Activated CD4-positive, alpha-beta T cell treated with anti-CD3 and anti-CD28 coated beads, Interleukin-2, amount 50 U/mL, for 1 hour (primary cell): ENCODE measurements at places on chromosomes 13 and 19.

DNA sequence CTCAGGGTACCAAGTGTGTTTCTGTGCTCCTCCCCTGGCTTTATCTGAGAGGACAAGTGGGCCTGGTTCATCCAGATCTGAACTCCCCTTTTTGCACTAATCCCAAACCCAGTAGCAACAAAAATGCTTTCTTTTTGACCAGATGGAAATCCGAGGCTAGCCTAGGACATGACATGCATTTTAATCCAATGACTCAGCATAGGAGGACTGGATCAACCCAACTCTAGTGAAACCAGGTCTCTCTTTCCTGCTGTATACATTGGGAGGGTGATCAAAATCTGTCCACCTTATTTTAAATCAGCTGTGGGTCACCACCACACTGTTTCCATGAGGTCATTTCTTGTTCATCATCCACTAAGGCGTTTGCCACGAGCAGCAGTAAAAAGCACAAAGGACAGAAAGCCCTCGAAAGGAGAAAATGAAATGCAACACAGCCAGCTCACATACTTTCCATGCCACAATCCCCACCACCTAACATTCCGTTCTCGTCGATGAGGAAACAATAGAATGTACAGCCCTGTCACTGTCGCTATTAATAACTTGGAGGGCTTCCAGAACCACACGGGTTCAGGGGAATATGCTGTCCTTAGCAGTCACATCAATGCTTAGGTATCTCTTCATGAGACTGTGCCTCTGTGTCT is 543.0 kb downstream of the IRS2 start:
- no peak for DNase-seq

- no peak for DNase-seq
Measured at GRCh38 chr19:43464134-43464775, 1.2 kb downstream of the LYPD3 start.

DNA sequence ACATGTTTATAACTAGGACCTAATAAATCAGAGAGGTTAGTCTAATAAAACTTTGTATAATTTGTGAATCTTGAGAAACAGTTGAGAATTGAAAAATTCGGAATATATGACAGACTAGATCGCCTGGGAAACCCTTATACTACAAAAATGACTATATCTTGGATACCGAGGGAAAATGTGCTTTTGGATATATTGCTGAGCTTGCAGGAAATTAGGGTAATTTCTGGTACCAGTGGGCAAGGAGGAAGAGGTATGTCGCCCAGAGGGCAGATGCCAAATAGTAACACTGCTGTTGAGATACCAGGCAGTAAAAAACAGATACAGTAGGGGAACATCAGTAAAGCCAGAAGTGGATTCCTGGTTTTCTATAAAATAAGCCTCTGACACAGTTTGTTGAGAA is 17.3 kb downstream of the MPHOSPH8 start:
- DNase-seq: no peak

- DNase-seq: no peak
Measured at GRCh38 chr19:48841571-48841970, 5.3 kb upstream of the HSD17B14 start.

GRCh38 chr13:72805676-72806346 is 23.9 kb downstream of the PIBF1 start:
- no peak for DNase-seq

DNA sequence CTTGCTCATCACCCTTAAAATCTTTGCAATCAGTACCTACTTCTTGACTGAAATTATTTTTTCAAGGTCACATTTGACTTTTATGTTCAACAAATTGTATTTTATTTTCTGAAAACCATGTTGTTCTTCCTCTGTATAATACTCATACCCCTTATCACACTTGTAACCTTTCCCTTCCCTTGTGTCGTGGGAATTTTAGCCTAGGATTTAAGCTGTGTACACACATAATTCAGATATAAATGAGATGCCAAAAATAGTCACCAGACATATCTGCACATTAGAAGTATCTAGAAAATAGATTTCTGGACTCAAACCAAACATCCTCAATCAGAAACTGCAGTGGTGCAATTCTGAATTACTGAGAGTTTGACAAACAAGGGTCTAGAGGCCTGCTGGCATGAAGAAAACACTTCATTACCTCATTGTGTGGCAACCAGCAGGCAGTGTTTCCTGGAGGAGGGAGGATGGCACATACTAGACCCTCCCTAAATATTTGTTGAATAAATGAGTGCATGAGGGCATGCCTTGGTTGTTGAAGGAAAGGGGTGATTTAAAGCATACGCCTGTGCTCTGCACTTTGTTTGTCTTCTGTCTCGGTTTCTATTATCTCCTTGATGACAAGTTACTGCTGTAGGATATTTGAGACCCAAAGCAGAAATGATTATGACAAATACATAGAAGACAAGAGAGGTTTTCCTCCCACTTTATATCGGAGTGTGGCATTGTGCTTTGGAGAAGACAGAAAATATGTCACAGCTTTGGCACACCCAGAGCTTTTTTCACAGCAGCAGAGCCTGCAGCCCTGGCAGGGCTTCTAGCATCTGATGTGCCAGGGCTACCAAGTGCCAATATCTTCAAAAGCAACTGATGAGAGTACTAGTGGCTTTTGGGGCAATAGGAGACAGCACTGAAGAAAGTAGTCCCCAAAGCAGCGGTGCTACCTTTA is 881.1 kb downstream of the PCDH9 start:
- no peak for DNase-seq

DNA sequence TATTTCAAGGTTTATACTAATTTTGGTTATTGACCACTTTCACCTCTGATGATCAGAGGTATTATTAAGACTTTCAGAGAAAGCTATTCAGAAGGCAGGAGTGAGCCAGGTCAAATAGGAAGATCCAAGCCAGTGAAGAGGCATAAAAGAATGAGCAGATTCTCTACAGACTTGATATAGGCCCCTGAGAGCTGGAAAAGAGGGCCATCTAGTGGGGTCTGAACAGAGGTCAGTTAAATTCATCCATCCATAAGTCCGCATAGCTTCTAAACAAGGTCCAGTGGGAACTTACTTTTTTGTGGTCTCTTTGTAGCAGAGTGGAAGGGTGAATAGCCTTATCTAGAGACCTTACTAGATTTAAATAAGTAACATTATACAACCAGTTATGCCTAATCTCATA is 126.6 kb upstream of the UFM1 start:
- no peak for DNase-seq

GRCh38 chr19:40392894-40393517 is 3.0 kb upstream of the HIPK4 start:
- DNase-seq: no peak

DNA sequence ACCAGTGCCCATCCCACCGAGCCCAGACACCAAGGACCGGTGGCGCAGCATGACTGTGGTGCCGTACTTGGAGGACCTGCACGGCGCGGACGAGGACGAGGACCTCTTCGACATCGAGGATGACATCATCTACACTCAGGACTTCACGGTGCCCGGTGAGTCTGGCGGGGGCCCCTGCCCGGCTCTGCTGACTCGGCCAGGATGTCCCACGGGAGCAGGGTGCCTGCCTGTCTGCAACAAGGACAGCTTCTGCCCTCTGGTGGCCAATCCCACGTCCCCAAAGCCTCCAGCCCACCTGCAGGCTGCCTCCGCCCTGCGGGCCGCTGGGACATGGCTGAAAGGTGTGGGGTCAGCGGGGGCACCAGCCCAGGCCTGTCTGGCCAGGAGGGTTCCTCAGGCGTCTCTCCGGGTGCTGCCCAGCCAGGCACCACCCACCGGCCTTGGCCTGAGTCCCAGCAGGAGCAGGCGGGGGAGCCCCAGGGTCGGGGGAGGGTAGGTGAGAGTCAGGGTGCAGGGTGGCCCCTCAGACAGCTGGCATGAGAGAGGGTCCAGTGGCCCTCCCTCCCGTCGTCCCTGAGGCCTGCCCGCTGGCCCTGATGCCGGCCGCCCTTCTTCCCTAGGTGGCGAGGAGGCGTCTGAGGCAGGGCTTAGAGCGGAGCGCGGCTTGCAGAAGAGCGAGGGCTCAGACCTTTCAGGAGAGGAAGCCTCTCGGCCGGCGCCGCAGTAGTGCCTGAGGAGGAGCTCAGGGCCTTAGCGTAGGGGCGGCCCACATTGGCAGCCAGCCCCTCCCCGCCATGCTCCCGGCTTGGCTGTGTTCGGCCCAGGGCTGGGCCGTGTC is 14.6 kb downstream of the CBARP start:
- no peak for DNase-seq

GRCh38 chr13:34167347-34167746 is 349.4 kb downstream of the RFC3 start:
- no peak for DNase-seq

- no peak for DNase-seq
Measured at GRCh38 chr19:17220207-17220758, 5.1 kb downstream of the USE1 start.

- DNase-seq: no peak
Measured at GRCh38 chr13:84865783-84866221, 933.4 kb downstream of the SLITRK6 start.

DNA sequence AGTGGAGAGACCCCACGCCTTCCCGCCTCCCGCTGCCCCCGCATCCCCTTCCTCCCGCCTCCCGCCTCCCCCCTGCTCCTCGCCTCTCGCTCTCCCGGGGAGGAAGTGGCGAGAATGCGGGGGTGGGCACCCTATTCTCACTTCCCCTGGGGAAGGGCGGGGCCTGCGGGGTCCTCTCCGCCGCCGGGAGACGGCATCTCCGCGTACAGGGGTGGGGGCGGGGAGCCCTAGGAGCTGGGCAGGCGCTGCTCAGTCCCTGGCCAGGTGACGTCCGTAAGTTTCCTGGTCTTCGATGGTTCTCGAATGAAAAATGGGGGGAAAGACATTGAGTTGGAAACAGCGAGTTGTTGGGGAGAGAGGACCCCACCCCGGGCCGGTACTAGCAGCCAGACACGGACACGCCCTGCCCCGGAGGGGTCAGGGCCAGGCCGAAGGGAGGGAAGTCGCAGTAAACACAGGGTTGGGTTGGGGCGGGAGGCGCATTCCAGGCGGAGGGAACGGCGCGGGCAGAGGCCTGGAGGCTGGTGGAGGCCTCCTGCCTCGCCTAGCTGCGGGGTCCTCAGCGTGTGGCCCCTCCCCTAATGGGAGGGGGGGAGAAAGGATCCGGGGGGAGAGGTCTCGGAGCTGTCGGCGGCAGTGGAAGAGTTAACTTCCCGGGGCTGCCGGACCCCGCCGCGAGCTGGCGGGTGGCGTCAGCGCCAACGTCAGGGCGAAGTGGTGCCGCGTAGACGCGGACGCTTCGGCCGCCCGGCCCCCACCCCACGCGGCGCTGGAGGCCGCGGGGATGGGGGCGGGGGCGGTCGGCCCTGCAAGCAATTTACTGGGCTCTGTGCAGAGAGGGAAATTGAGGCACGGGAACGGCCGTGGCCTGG is 10.4 kb upstream of the JUND start:
- DNase-seq: peak; percentile 67

DNA sequence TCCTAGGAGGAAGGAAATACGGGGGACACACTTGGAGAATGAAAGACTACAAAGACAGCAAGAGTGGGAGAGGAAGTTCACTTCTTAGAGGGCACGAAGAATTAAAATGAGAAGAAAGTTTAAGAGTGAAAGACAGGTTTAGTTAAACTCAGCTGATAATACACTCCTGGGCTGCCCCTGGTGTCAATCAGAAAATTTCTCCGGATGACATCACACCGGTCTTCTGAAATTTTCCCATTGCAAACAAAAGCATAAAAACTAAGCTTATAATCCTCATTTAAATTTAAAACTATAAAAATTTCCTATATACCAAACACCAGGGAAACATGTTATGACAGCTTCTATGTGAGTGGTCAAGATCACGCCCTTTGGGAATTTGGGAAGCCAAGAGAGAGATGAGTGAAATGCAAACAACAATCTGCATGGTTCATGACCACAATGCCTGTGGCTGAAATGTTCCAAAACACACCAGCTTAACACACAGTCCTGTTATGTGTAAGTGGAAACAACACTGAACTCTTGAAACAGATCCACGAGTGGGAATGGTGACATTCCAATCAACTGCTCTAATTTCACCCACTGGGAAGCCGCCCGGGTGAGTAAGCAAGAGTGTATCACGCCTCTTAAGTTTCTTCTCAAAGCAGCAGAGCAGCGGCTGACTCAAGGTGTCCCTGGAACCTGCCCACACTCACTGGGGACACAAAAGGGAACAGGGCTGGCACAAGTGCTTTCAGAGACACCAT is 49.0 kb downstream of the BRD4 start:
- no peak for DNase-seq

- peak; percentile 60 for DNase-seq
Measured at GRCh38 chr19:34217952-34218817, 36.2 kb upstream of the GARRE1 start.

DNA sequence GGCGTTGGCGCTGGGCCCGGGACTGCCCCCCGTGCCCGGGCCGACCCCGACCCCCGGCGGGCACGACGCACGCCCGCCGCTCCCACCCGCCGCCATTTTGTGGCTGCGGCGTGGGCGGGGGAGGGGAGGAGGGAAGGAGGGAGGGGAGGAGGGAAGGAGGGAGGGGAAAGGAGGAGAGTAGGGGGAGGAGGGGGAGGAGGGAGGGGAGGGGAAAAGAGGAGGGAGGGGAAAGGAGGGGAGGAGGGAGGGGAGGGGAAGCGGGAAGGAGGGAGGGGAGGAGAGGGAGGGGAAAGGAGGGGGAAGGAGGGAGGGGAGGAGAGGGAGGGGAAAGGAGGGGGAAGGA is at the start of gene BTBD2:
TSS of gene BTBD2 (minus strand) at position 107 of the 343 bp plus-strand sequence. CDS start at position 96, 11 bp downstream.
- DNase-seq: peak; percentile 48

- no peak for DNase-seq
Measured at GRCh38 chr19:8673276-8673891, 25.2 kb downstream of the ACTL9 start.

- DNase-seq: no peak
Measured at GRCh38 chr13:94558716-94559115, 37.2 kb downstream of the TGDS start.

- DNase-seq: no peak
Measured at GRCh38 chr13:113933901-113934300, 40.0 kb downstream of the C13orf46 start.
